ENCODE measurements at places on chromosomes 3 and 15. TPM values are rescaled to one million over a fixed set of nuclear protein-coding genes. Genes with fewer than 3 reads are reported as not detected.

Gene SLC27A2
- total RNA-seq = 33.7 TPM

Gene FOXP1
- total RNA-seq = 10.8 TPM

Gene B3GNT5
- total RNA-seq = 21.9 TPM

Gene MESP2
- 0.62 TPM for total RNA-seq

Gene CYP8B1
- total RNA-seq = not detected

Gene LINGO1
- total RNA-seq = 8.9 TPM

Gene PLXNA1
- total RNA-seq = 20.5 TPM

Gene LRTM1
- not detected for total RNA-seq

Gene GOLGA8S
- total RNA-seq = 0.09 TPM

Gene C3orf22
- not detected for total RNA-seq
